Naive thymus-derived CD4-positive, alpha-beta T cell (primary cell): ENCODE measurements at places on chromosomes 12 and 14. TPM values are rescaled to one million over a fixed set of nuclear protein-coding genes. Genes with fewer than 3 reads are reported as not detected.
A peak's percentile ranks its signal among the peaks of the same experiment; 100 is the strongest.

DNA sequence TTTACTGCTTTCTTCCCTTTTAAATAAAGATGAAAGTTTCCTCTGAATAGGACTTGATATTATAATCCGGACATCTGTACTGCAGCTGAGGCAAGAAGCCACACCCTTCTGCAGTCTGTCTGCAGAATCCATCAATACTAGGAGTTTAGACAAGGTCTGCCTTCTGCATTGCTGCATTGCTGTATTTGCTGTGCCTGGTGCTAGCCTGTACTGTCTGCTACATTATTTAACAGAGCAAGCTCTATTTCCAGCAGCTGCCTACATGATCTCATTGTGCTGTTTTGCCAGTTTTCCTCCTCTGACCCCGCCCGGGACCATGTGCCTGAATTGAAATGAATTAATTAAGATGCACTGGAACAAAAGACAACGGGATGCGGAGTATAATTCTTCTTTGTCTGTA is 1.7 kb downstream of the TUBA1A start:
- DNase-seq: no peak

- no peak for DNase-seq
Observed at GRCh38 chr14:101588286-101588975, 27.1 kb downstream of the DIO3 start.

JPH4 gene
- total RNA-seq: not detected in 2 replicates

GRCh38 chr12:11826574-11826973 is 177.1 kb downstream of the ETV6 start:
- no peak for DNase-seq

TRAFD1 gene
- total RNA-seq: 43.7 TPM

GRCh38 chr12:26954027-26954426 is 15.8 kb downstream of the FGFR1OP2 start:
- DNase-seq: no peak

- DNase-seq: no peak
Observed at GRCh38 chr14:70171726-70172125, 17.0 kb downstream of the SLC8A3 start.

TAS2R14 gene
- 2.4 TPM for total RNA-seq

DNA sequence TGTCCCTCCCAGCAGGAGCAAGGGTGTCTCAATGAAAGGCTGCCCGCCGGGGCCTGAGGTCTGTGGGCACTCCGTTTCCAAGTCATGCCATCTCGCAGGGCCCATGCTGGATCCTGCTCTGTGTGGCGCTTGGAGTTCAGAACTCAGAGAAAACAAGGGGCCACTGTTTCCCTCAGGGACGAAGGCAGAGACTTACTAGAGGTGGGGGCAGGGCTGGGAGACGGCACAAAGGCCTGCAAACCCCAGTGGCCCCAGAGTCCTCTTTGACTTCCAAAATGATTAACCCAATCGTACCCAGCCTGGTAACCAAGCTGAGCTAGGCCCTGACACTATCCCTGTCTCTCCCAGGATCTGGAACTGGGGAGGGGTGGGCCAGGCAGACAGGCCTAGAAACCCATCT is 95.8 kb downstream of the ITPK1 start:
- DNase-seq: no peak

DNA sequence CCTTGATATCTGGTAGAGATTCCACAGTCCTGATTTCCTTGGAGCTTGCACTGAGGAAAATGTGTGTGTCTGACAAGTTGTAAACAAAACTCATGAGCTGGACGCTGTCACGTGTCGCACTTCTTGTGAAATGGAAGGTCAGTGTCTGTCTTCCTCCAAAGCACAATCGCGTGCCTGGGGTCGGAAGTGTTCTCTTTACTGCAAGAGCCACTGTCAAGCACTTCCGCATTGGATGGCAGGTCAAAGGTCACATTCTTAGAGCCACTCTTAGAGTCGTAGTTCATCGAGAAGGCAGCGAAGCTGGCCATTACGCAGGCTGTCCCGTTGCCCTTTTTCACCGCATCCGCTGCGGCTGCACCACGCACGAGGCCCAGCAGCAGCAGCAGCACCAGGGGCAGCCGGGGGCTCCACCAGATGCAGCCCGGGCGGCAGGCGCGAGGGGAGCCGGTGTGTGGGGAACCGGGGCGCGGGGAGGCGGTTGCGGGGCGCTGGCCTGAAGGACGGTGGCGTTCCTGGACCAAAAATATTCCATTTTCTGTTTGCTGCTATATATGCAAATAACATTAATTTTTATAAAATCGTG is 45.0 kb downstream of the LRTM2 start:
- DNase-seq: no peak

GRCh38 chr14:105026802-105027563 is 6.1 kb upstream of the CDCA4 start:
- DNase-seq: no peak

RTL1 gene
- not detected for total RNA-seq

GRCh38 chr12:113929312-113929989 is 36.7 kb downstream of the RBM19 start:
- no peak for DNase-seq

- DNase-seq: no peak
Observed at GRCh38 chr12:104994336-104994735, 8.2 kb downstream of the NOPCHAP1 start.

- no peak for DNase-seq
Observed at GRCh38 chr12:89988188-89988915, 279.7 kb upstream of the ATP2B1 start.

SPTB gene
- total RNA-seq: 0.05 TPM

DNA sequence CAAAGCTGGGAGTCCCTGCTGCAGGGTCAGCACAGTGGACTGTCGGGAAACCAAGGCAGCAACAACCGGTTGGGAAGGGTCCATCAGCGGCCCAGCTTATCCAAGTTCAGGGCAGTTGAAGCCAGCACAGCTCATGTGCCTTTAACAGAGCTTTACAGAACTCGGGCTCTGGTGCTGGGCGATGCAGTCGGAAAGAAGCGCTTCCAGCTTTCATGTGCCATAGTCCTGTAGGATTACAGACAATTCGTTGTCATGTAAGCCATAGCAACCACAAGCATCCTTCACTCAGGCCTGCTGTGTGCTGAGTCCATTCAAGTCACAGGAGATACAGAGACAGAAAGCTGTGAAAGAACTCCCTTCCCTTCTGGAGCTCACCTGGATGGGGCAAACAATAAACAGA is 3.5 kb upstream of the FAM181A start:
- DNase-seq: no peak

DNA sequence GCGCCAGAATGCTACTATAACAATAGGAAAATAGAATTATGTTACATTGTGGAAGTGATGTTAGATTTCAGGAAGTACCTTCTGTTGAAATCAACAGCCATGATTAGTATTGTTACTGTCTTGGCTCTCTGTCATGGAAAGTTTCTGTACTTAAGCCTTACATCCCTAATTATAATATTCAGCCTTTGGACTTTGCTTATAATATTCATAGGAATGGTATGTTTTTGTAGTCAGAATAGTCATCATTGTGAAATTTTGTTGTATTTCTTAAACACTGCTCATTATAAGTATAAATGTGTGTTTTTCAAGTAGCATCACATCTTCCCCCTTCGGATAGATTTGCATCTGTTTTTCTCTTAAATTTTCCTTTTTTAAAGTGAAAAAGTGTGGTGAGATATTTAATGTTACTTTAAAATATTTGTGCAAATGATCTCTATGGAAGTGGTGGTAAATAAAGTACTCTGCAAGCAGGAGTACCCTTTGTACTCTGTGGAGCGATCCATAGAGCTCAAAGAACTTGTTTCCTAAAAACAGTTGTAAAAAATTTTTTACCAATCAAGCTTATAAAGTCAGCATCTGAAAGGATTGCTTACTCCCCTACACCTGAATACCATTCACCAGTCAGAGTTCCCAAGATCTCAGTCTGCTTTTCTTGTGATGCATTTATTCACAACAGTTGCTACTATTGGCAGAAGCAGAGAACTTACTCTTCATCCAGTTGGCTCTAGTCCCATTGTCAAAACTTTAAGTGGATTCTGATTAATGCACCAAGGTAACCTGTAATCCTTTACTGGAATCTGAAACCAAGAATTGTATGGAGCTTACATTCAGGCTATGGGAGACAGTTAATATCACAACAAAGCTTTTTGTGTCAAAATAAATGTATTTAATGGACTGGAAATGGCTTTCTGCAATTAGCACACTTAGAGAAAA is 87.8 kb downstream of the RIC8B start:
- DNase-seq: no peak

TAC3 gene
- total RNA-seq: 1.1 TPM

DNA sequence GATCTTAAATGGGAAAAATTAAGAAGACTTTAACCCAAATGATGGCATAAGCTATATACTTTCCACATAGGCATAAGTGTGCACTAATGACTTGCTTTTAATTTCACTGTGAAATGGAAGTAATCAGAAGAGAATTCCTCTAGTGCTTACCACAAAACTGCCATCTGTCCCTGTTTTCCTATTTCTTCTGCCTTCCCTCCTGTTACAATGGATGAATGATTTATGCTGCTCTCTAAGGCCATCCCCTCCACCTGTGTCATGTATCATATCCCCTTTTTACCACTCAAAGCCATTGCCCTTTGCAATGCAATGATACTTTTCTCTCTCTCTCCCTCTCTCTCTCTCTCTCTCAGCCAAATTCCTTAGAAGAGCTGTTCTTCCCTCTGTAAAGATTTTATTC is 109.1 kb downstream of the C12orf50 start:
- no peak for DNase-seq

GRCh38 chr12:94900496-94900895 is 103.0 kb downstream of the NDUFA12 start:
- no peak for DNase-seq

- no peak for DNase-seq
Observed at GRCh38 chr14:55730592-55731310, 150.7 kb downstream of the KTN1 start.

GRCh38 chr12:107386569-107386968 is 293.2 kb upstream of the CRY1 start:
- DNase-seq: no peak

OR6C75 gene
- not detected for total RNA-seq

DNA sequence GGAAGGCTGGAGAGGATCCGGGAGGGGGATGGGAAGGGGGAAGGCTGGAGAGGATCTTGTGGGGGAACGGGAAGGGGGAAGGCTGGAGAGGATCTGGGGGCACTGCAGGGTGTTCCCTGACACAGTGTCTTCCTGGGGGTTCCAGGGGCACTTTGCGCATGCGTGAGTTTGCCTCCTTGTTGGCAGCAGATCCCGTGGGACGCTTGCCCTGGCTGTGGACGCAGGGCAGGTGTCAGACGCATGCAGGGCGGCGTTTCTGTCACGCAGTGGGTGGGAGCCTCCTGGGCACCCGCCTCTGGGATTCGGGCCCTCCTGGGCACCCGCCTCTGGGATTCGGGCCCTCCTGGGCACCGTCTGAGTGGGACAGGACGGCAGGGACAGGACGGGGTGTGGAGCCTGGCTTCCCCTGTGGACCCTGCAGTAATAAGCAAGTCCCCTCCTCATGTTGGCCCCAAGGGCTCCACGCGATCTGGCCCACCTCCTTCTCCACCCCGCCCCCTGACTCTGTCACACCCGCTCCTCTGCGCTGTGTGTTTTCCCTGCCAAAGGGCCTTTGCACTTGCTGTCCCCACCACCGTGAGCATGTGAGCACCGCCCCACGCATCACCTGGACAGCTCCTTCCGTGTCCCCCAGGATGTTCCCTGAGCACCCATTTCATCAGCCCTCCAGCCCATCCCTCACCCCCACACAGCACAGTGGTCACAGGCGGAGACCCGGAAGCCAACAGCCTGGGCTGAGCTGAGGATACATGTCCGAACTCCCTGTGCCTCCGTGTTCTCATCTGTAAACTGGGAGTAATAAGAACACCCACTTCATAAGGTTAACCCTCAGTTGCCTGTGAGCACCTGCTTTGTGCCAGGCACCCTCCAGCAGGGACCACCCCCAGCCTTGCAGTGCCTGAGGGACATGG is 4.4 kb downstream of the MMP17 start:
- DNase-seq: no peak

DNA sequence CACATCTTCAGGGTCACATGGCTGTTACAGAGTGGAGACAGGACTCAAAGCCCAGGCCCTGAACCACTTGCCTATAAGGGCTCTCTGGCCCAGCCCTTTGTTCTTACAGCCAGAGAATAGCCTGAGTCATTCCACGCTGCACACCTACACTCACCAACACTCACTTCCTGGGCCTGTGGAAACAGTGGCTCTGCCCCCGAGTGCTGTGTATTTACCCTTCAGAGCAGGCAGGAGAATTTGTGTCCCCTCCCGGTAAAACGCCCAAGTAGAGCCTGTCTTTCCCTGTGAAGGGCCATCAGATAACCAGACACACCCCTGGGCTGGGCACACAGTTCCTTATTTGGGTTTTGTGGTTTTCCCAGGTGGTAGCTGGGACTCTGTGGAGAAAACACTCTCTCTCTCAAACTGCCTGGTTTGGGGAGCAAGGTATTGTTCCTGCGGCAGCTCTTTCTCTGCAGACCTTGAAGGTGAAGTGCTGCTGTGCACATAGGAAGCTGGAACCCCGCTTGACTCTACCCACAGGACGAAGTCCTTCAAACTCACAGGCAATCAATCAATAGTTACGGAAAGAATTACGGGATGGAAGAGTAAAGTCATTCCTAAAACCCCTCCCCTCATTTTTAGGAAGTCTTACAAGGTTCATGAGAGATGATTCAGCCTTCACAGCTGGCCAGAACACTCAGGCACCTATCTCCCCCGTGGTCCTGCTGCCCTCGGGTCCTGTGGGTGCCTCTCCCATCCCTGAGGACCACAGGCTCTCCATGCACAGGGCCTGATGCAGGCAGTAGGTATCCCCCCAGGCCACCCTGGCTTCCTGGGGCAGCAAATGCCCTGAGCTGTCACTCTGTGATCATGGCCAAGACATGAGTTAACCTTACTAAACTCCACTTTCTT is 20.3 kb downstream of the FIGNL2 start:
- DNase-seq: no peak

GRCh38 chr14:68297039-68297438 is 477.5 kb downstream of the RAD51B start:
- DNase-seq: no peak

DNA sequence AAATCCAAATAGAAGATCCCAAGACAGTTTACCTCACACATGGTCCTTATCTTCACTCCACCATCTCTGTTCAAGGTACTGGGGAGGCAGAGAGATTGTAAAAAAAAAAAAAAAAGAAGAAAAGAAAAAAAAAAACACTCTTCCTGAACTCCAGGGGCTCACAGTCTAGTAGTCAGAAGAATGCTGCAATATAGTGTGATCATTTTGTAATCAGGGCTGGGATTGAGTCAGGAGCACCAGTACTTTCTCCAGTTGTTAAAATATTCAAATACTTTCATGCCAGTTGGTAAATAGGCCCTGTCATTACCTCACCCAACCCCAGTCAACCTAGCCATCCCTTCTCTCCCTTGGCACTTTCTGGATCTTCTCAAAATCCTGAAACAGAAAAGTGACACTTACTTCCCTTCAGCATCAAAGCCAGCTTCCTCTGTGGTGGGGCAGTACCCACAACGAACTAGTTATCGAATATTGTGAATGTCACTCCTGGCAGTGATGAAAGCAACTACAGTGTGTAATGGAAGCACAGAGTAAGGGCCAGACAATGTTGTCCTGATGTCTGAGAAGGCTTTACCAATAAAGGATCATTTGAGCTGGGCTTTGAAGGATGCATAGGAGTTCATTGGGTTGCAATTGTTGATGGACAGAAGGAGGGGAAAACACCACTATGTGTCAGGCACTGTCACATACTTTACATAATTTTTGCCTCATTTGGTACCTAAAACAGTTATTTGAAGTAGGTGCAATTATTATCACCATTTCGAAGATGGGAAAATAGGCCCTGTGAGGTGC is 44.3 kb upstream of the HSPB8 start:
- no peak for DNase-seq

GRCh38 chr14:103739793-103740501 is 24.3 kb downstream of the ZFYVE21 start:
- DNase-seq: no peak

- DNase-seq: peak; percentile 27
Observed at GRCh38 chr14:97276573-97276972, 479.4 kb downstream of the VRK1 start.

GRCh38 chr12:131536766-131537165 is 174.1 kb upstream of the SFSWAP start:
- DNase-seq: no peak
